ENCODE measurements at places on chromosomes 6 and 20. TPM values are rescaled to one million over a fixed set of nuclear protein-coding genes. Genes with fewer than 3 reads are reported as not detected.

C6orf141 gene
- 16.1 TPM for total RNA-seq

ZSCAN23 gene
- total RNA-seq, result 5.3 TPM

DNA sequence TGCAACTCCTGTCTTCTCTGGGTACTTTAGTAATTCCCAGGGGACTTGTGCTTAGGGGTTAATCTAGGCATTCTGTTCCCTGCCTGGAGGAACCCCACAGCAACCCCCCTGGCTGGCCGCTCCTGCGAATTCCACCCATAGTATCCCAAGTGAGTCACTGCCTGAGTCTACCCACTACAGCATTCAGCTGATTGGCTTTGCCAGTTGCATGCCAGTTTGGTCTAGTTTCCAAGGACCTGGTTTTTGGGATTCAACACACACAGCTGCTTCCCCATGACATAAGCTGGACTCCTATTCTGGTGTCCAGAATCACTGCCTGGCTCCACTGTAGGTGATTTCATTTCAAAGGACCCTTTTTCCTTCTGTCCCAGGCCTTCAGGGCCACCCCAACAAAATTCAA is 40.3 kb downstream of the PLCG1 start:
- H3K4me3 ChIP-seq, result no peak overlapping the region
- H3K4me1 ChIP-seq, result peaks cover 4% of the 10 kb centered on the region

- H3K36me3 ChIP-seq, result no peaks in the 10 kb centered on the region
- H3K4me3 ChIP-seq, result no peak overlapping the region
- H3K27me3 ChIP-seq, result no peaks in the 10 kb centered on the region
- H3K27ac ChIP-seq, result no peak overlapping the region
- no peak for DNase-seq
- no peaks in the 10 kb centered on the region for H3K4me1 ChIP-seq
Measured at GRCh38 chr6:25435416-25435985, 156.3 kb downstream of the CARMIL1 start.

DNA sequence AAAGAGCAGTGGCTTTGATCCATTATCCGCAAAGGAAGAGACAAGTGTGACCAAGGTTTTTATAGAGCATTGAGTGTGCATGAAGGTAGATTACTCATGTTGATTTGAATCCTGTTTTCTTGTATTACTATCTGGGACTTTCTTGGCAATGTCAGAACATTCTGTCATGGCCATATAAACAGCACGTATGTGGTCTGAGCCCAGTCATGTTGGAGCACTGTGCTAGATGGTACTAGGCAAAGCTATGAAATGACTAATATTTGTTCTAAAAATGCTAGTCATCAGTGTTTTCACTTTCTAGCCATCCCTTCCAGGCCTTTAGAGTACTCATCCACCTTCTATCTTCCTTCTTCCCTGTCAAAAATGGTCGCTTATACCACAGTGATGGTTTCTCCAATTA is 278.6 kb upstream of the FLRT3 start:
- no peaks in the 10 kb centered on the region for H3K4me1 ChIP-seq
- H3K4me3 ChIP-seq, result no peak overlapping the region
- H3K27ac ChIP-seq, result no peak overlapping the region
- no peaks in the 10 kb centered on the region for H3K27me3 ChIP-seq

- H3K27ac ChIP-seq, result no peak overlapping the region
- H3K36me3 ChIP-seq, result no peaks in the 10 kb centered on the region
- DNase-seq, result no peak
- H3K27me3 ChIP-seq, result no peaks in the 10 kb centered on the region
- H3K4me1 ChIP-seq, result peaks cover 3% of the 10 kb centered on the region
Measured at GRCh38 chr6:132494954-132495353, 18.0 kb downstream of the STX7 start.

DNA sequence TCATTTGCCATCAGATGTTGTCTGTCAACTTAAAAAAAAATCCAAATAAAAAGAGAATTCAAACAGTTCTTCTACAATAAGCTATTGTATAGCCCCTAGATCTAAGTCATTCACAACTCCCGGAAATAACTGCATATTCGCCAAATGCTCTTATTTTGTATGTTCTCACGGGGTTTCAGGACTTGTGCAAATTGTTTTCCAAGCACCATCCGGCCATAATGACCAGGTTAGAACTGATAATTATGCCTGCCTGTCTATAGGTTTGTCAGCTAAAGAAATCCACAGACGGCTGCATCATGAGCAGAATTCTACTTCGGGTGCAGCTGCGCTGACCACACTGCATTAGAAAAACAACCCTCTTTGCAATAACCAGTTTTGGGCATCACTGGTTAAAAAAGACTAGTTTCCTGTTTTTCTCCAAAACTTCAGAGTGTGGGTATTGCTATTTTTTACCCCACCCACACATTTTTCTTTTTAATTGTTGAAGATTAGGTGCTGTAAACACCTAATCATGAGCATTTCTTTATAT is 87.7 kb downstream of the HIVEP2 start:
- H3K4me3 ChIP-seq, result no peak overlapping the region
- H3K4me1 ChIP-seq, result peaks cover 9% of the 10 kb centered on the region
- no peak overlapping the region for H3K27ac ChIP-seq
- no peak for DNase-seq
- no peaks in the 10 kb centered on the region for H3K36me3 ChIP-seq

DNA sequence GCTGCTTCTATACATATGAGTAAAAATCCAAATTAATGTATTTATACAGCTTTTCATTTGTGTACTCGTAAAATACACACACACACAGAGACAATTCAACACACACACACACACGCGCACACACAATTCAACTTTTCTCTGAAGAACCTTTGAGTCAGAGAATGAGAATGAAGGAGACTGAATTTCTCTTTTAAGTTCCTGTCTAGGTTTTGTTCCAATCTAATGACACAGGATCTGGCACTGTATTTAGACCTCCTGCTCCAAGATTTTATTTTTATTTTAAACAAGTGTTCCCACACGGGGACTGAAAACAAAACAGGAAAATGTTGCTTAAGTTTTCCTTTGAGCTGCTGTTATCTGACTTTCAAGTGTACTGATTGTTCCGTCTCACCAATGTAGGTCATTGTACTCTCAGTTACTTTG is 250.8 kb downstream of the LAMA2 start:
- H3K27ac ChIP-seq, result no peak overlapping the region
- H3K4me3 ChIP-seq, result no peak overlapping the region
- no peaks in the 10 kb centered on the region for H3K27me3 ChIP-seq

All from H1 (cell line).